ENCODE measurements at places on chromosomes 16 and 17.

DNA sequence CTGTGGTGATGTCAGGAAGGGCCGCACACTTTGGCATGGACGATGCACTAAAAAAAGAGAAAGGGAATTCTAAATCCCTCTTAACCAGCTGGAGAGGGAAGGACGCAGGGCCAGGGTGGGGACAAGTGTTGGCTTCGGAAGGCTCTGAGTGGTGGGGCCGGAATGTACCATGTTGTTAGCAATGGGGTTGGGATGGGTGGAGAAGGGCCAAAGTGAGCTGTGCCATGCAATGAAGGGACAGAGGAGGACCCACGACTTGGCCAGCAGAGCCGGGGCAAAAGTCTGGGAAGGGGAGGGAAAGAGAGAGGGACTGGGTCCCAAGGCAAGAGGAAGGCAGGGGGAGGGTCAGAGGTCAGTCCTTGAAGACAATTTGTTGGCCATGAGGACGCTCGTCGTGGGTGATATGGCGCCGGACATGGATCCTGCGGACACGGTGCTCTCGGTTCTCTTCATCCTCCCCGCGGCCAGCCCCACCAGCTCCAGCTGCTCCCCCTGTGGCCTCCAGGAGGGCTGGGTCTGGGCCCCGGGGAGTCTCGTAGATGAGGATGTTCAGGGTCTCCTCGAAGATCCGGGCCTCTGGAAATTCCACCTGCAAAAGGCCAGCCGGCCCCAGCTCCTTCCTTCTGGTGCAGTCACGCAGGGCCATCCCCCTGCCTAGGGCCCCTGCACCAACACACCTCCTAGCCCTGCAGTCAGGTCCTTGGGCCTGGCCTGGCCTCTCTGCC lies 6.4 kb downstream of the ASPHD1 start:
- no peak for DNase-seq

DNA sequence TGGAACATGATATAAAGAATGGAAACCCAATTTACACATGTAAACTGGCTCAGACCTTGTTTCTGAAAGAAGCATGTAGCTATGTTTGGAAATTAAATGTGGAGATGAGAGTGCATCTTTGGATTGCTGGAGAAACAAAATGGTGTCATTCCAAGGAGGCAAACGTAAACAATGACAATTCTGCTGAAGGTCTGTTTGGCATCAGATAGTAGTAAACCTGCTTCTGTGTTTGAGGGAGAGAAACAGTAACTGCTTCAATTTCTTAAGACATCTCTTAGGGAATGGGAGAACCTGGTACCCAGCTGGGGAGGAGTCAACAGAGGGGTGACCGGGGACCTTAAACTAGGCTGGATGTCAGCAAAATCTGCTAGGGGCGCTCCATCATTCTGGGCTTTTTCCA lies 23.5 kb downstream of the GPRC5B start:
- no peak for DNase-seq

GRCh38 chr17:66268247-66268927 lies 34.0 kb upstream of the PRKCA start:
- no peak for DNase-seq

DNA sequence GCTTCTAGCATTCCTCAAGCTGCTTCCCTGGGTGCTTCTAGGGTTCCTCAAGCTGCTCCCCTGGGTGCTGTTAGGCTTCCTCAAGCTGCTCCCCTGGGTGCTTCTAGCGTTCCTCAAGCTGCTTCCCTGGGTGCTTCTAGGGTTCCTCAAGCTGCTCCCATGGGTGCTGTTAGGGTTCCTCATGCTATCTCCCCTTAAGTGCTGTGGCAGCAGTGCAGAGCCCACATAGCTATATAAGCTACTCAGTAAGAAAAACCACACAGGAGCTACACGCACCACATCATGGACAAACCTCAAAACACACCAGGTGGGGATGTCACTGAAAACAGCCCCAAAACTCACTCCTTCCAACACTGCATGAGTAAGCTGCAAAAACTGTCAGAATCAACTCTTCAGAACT lies 35.2 kb downstream of the ANKRD11 start:
- peak; percentile 25 for DNase-seq

- no peak for DNase-seq
Measured at GRCh38 chr17:76178124-76178523, 37.1 kb upstream of the FOXJ1 start.

DNA sequence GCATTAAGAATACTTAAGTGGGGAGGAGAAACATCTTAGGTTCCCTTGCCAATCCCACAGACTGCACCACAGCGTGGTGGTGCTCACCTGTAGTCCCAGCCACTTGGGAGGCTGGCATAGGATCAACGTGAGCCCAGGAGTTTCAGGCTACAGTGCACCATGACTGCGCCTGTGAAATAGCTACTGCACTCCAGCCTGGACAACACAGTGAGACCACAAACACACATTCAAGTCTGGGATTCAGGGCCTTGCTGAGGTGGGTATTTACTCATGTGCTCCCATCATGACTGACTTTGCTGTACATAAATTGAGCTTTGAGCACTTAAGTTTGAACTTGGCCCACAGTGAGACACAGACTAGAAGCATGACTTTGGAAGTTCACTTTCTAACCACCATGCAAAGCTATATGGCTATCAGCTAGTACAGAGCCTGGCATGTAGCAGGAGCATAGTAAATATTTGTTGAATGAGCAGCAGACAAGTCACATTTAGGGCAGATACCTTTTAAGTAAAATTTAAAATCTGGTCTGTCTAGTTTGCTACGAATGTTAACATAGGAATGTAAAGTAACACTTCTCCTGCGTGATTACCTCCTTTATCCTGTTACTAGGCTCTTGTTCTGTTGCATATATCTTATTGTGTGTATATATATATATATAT lies 33.5 kb downstream of the CEP95 start:
- DNase-seq = no peak

DNA sequence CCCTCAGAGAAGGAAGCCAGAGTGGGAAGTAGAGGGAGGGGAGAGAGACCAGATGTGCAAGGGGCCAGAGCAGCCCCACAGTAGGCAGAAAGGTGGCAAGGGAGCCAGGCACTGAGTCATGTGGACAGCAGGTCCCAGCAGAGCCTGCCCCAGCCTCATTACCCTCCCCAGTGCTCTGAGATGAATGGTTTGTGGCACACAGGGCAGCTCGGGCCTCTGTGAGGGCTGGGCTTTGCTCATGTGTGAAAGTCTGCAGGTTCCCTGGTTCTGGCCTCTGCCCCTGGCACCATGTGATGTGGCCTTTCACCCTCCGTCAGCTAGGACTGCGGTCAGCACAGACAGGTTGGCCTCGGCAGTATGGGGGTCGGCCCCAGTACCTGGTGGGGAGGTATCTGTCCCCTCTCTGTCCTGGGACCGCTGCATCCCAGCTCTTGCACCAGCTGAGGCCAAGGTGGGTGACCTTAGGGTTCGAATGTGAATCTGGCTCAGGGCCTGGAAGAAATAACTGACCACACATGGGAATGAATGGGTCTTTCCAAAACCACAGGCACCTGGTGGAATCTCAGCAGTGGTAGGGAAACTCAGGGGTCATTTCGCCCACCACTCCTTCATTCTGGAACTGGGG lies 8.9 kb downstream of the LRRC75A start:
- no peak for DNase-seq

- DNase-seq = no peak
Measured at GRCh38 chr16:9399573-9399972, 308.1 kb downstream of the HAPSTR1 start.

DNA sequence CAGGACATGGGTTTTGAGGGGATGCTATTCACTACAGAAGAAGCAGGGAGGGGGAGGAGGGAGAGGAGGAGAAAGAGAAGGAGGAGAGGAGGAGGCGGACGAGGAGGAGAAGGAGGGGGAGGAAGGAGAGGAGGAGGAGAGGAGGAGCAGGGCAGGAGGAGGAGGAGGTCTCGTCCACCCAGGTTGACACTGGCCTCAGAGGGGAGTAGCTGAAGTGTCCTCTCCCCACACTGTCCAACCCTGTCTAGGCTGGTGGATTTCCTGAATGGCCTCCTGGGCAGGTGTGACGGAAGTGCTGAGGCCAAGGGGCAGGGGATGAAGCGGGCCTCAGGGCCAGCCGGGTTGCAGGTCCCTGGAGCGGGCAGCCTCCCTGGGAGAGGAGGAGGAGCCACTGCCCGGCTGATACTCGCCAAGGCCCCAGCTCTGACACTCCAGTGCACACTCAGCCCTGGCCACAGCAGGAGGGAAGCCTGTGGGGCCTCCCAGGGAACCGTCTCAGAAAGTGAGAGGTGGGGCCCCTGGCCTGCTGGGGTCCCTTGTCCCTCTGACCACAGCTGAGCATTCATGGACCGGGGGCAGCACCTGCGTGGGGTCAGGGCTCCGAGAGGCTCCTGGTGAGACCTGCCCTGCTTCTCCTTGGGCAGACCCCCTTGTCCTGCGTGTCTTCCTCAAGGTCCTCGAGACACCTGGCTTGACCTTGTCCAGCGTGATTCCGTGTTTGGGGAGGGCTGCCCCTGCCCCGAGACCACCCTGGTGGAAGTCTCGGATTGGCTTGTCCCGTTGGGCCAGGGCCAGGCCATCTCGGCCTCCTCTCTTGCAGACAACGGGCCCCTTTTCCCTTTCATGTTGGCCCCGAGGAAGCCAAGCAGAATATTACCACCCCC lies 200.6 kb upstream of the CIBAR2 start:
- no peak for DNase-seq

DNA sequence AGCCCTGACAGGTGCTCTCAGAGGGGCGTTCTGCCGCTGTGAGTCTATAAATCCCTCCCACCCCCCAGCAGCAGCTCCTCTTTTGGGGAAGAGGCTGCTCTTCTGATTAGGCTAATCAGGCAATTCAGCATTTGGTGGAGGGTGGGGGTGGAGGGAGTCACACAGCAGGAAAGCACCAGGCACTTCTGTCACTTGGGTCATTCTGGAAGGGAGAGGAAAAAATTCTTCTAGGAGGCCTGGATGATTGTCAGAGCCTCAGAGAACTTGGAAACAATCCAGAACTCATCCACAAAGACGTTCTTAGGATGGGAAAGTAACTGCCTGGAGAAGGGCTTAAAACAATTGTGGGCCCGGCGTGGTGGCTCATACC lies 7.3 kb upstream of the SSTR2 start:
- DNase-seq = no peak

DNA sequence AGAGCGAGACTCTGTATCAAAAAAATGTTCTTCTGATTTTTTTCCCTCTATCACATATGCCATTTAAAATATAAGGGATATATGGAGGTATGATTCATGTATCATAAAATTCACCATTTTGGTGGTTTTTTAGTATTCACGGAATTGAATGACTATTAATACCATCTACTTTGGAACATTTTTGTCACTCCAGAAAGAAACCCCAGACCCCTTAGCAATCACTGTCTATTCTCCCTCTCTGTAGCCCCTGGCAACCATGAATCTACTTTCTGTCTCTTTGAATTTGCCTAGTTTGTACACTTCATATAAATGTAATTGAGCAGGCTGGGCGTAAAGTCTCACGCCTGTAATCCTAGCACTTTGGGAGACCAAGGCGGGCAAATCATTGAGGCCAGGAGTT lies 75.9 kb downstream of the PRKCA start:
- DNase-seq = no peak

GRCh38 chr16:49419862-49420261 lies 46.3 kb downstream of the C16orf78 start:
- no peak for DNase-seq

DNA sequence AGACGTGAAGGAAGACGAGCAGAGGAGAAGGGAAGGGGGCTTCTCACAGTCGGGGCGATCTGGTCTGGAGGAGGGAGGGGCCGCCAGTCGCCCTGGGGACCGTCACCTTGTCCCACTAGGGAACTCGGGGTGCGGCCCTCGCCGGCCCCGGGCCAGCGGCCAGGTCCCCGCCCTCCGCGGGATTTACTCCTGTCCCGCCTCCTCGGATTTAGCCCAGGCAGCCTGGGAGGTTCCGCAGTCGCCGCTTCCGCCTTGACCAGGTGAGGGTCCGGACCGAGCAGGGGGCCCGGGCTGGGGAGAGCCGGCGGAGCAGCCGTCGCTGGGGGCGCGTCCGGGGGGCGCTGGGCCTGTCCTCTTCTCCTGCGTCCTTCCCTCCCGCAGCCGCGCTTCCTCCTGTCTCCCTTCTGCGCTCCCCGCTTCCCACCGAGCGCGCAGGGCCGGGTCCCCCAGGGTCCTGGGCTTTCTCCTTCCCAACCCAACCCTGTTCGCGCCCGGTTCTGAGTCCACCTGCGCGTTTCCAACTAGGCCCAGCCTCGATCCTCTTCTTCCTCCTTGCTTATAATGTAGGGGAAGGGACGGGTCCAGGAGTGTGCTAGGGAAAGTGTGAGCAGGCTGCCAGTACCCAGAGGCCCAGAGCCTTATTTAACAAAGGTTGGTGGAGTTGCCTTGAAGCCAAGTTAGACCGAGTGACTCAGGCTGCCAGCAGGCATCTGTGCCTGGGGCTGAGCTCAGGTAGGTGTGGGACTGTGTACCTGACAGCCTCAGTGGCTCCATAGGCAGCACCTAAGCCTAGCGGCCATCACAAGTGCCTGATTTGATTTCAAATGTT lies at the start of gene TNK1:
TNK1 (plus strand) TSS at position 235 of the 829 bp plus-strand sequence. CDS start 1,838 bp downstream, outside the sequence.
- no peak for DNase-seq

DNA sequence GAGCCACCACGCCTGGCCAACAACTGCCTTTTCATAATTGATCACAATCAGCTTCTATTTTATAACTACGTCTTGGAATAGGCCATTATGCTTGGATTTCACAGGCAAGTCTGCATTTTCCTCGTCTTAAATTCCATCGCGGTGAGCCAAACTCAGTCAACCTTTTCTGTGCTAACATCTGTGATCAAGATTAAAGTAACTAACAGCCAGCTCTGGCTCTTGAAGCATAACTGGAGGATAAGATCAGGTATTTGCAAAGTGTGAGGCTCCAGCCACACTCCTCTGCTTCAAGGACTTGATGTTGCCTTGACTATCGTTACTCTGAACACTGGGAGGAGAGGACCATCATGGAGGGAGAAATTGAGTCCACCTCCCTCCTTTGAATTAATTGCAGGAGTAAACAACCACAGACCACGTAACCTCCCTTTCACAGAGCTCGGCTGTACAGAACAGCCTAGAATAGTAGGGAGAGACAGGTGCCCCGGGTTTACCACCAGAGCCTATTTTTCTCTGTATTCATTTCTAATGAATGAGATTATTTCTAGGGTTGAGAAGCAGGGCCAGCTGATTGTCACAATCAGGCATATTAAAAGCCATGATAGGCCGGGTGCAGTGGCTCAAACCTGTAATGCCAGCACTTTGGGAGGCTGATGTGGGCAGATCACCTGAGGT lies 143.0 kb downstream of the XYLT1 start:
- no peak for DNase-seq

All from CD4-positive, alpha-beta T cell treated with Interleukin-15 for 1 hour (primary cell).